Activated naive CD4-positive, alpha-beta T cell (primary cell): ENCODE measurements at places on chromosomes 11 and 22.

GRCh38 chr11:86459682-86460460 is 85.2 kb downstream of the CCDC81 start:
- no peak for DNase-seq

DNA sequence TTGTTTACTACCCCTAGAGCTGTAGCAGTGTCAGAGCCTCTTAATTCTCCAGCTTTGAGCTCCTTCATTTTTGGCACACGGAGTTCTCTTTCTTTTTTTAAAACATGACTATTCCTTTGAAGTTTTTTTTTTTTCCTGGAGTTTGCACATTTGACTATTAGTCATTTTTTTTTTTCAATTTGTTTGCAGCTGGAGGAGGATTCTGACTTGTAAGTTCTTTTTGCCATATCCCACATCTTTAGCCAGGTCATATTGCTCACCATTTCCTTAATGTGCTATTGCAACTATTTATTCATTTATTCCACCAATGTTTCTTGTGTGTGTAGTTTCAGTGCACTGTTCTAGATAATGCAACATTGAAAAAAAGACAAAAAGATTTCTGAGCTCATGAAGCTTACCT is 166.3 kb upstream of the ARHGAP20 start:
- no peak for DNase-seq

GRCh38 chr11:36258730-36259360 is 30.4 kb downstream of the COMMD9 start:
- DNase-seq, result no peak

- DNase-seq, result no peak
Observed at GRCh38 chr11:77213029-77213579, 85.1 kb downstream of the MYO7A start.

GRCh38 chr11:122923302-122923701 is 40.7 kb downstream of the JHY start:
- no peak for DNase-seq

- no peak for DNase-seq
Observed at GRCh38 chr11:84947970-84948580, 679.1 kb downstream of the DLG2 start.

- no peak for DNase-seq
Observed at GRCh38 chr22:46069521-46070214, 80.7 kb upstream of the PPARA start.

- no peak for DNase-seq
Observed at GRCh38 chr11:42779555-42779954, 532.2 kb upstream of the API5 start.

GRCh38 chr11:87254562-87254961 is 216.8 kb downstream of the TMEM135 start:
- DNase-seq, result no peak

DNA sequence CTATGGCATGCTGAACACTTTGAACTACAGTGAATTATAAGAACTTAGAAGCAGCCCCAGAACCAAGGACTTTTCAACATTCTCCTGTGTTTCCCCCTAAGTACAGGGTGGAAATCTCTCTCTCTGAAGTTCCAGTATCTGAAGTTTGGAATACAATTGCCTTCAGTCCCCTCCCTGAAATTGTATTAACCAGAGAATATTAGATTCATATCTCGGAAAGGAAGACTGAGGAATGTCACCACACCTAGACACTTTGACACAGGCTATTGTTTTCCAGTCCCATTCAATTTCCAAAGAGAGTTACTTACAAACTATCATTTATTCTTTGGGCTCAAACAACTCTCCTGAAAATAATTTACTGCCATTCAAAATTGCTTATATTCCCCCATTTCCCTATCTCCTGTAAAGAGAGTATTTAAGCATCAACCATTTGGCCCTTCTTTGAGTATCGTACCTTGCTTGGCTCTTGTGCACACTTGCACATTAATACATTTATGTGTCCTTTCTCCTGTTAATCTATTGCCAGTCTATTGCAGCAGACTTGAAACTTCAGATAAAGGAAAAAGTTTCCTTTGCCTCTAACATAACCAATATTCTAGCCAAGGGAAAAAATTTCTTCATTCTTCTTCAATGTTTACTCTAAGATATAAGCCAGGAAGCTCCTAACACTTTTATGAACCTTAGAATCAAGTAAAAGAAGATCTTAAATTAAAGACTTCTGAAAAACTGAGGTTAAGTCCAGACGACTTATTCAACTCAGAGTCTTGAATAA is 402.4 kb upstream of the DDI1 start:
- no peak for DNase-seq

- no peak for DNase-seq
Observed at GRCh38 chr22:29108137-29108536, 35.3 kb downstream of the KREMEN1 start.

- DNase-seq, result no peak
Observed at GRCh38 chr11:103633068-103633788, 403.2 kb upstream of the DDI1 start.

DNA sequence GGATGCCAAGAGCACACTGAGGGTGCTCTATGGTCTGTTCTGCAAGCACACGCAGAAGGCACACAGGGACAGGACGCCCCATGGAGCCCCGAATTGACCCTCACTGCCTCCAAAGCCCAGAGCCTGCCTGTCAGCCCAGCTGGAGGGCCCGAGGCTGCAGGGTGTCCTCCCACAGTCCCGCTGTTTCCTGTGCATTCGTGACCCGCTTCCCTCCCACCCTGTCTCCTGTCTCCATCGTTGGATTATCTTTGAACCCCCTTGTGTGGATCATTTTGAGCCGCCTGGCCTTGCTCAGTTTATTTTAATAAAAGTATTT is 25.6 kb downstream of the PARVG start:
- DNase-seq, result no peak

GRCh38 chr11:98766903-98767302 is 253.8 kb upstream of the CNTN5 start:
- DNase-seq, result no peak

DNA sequence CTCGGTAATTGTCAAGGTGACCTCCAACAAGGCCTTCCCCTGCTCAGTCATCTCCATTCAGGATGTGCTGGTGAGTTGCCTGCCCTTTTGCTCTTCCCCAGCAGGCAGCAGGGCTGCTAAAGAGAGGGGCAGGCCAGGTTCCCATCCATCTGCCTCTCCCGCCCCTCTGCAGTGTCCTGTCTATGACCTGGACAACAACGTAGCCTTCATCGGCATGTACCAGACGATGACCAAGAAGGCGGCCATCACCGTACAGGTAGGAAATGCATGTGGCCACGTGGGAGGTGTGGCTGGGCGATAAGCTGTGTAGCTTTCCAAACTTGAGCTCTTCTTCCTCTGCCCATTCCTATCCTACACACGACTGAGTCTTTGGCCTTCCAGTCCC is 4.0 kb downstream of the SIDT2 start:
- DNase-seq, result no peak

DNA sequence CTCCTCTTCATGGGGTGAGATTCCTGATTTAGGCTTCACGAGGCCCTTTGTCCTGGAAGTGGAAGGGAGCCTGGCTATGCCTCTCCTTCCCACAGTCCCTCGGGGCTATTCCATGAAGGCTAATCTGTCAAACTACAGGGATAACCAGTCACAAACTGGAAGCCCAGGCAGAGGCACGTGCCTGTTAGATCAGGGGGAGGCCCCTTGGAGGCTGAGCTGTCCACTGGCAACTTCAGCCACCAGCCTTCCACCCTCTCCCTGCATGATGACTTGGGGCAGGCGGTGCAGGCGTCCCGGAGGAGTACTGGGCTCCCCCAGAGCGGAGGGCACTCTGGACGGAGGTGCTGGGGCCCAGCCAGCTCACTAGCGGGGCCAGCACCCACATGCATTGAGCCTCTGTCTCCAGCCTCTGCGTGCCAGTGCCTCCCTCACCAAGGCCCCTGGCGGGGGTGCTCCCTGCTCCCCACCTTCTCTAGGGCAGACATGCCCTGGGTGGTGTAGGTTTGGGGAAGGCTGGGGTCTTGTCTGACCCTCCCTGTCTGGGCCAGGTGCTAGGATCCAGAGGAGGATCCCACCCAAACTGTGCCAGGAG is 42.9 kb downstream of the WNT11 start:
- DNase-seq, result no peak

DNA sequence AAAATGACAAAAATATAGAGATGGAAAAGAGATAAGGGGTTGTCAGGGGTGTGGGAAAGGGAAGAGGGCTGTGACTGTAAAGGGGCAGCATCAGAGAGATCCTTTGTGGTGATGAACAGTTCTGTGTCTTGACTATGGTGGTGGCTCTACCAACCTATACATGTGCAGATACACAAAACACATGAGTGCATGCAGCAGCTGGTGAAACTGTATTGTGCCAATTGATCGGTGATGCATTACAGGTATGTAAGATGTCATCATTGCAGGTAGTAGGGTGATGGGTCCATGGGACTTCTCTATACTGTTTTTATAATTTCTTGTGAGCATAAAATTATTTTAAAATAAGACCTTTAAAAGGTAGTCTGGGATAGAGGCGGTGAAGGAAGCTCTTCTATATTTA is 24.1 kb upstream of the ZDHHC13 start:
- DNase-seq, result no peak

DNA sequence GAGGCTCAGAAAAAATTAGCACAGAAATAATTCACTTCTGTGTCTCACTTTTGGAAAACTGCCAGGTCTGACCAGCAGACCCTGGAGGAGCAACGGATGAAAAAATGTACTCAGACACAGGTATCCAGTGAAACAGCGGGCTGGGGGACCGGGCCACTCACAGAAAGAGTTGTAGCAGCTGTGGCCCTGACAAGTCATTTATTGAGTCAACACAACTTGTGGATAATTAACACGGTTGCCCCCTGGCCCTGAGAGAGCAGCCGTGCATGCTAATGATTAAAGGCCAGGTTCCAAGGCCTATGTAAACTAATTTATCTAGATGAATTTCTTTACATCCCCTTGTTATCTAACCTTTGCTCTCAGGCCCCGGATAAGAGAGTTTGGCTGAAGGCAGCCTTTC is 131.3 kb downstream of the AASDHPPT start:
- DNase-seq, result no peak

DNA sequence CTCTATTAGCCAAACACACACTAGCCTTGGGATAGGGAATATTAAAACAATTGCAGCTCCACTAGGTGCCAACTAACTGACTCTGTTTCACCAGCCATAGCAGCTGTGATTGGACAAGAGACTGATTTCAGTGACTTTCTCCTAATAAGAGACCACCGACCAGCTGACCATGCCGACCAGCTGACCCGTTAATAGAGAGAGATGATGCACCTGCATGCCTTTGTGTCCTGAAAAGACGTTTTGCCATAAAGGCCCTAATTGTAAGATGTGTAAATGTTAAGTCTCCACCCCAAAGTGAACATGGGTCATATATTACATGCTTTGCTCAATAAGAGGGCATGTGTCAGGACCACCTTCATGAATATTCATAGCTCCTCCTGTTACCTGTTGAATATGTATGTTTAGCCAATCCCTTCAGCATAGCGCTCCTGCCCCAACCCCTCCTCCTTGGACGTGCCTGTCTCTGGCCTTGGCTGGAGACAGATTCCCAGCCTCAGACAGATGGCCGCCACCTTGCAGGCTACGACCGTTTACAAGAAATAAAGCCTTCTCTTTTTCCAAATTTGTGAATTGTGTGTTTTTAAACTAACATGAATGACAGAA is 1.3 kb upstream of the NADSYN1 start:
- no peak for DNase-seq

GRCh38 chr11:3835751-3836150 is 5.0 kb downstream of the RHOG start:
- no peak for DNase-seq

DNA sequence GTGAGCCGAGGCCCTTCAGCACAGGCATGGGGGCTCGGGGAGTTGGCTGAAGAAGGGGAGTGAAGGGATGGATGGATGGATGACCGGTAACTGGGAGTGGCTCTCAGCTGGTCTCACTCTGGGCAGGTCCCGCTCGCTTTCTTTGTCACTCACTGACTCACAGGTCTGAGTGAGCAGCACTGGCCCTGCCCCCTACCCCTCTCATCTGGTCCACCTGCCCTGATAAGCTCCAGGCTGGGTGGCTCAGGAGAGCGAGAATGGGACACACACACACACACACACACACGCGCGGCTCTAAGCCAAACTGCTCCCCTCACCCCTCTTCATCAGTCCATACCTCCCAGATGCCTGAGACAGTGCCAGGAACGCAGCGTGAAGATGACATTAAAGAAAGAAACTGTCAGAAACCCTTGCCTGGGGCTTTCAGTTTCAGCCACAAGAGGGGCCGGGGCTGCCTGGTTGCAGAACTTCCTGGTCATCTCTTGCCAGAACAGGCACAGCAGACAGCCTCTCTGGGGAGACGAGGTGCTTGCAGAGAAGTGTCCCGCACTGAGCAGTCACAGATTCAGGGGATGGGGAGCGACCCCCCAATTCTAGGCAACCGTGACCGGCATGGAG is 16.5 kb upstream of the SHISAL1 start:
- no peak for DNase-seq

- DNase-seq, result no peak
Observed at GRCh38 chr11:116375221-116375620, 397.6 kb downstream of the BUD13 start.

GRCh38 chr11:64883575-64883974 is 5.2 kb upstream of the EHD1 start:
- no peak for DNase-seq

GRCh38 chr22:26949193-26949592 is 291.8 kb downstream of the MIAT start:
- no peak for DNase-seq

- DNase-seq, result no peak
Observed at GRCh38 chr11:11884774-11885481, 43.2 kb downstream of the USP47 start.

DNA sequence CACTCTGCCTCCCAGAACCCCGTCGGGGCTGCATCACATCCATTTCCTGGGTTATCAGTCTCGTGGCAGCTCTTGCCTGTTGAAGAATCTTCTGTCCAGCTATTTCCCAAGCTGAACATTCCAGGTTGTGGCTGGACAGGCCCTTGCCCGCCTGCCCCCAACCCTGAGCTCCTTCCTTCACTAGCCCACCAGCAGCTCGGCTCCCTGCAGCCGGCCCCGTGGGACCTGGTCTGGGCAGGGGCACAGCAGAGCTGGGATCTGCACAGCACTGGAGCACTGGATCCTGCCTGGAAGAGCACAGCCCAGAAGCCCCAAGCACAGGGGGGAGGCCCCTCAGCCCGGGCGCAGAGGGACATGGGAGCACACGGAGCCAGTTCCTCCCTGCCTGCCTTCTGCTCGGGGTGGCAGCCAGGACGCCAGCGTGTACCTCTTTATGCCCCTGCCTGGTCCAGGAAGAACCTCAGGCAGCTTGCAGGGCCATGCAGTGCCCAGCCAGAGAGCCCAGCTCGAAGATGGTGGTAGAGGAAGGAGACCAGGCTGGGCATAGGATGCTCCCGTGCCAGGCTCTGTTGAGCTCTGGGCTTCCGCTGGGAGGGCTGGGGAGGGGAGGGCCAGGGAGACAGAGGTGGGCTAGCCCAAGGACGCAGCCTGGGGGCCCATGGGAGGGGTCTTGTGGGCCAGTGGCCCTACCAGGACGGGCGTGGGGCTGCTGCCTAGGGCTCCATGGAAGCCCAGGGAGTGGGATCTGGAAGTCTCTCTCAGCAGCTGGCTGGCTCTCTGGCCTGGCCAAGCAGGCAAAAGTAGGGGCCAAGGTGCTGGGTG is 16.6 kb upstream of the GNB1L start:
- DNase-seq, result no peak

GRCh38 chr11:3964056-3964455 is 108.6 kb downstream of the STIM1 start:
- DNase-seq, result no peak

GRCh38 chr11:68113986-68114385 is 7.2 kb downstream of the CHKA start:
- DNase-seq, result no peak
